ENCODE measurements at places on chromosomes 1 and 21.

DNA sequence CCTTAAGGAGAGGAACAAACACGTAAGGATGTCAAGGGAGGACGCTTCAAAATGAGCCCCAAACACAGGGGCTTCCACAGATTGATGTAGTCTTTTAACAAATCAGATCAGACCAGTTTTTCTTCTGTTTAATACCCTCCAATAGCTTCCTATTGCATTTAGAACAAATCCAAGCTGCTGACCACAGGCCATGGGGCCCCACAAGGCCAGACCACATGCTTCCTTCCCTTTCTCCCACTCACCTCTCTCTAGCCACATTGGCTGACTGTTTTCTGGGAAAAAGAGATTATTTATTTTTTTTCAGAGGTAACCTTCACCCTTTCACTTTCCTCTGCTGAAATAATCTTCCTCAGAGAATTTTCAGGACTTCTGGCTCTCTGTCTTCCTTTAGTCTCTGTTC, 380.6 kb downstream of the SIPA1L2 start:
- DNase-seq: no peak

DNA sequence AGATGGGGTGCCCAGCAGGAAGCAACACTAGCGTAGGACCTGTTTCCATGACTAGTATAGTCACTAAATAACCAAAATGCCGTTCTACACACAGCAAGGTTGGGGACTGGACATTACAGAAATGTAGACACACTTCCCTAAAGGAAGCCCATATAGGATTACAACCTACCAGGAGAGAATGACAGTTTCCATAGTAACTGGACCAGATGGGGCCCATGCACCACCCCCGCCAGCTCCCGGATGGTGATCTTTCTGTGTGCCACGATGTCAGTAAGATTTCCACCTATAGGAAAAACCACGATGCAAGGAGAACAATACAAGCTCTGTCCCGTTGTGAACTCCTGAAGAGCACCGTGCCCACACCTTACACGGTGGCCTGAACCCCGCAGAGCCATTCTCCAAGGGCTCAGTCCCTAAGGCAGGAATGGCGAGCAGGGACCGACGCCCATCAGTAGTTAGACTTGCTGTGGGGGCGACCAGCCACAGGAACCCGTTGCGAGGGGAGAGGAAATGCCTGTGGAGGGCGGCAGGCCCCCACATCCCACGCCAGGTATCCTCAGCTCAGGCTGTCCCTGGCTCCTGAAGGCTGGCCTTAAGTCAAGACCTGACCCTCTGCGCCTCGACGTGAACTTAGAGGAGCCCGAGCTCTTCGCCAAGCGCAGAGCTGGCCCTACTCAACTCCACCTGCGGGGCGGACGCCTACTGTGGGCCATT, 13.6 kb upstream of the CEP85 start:
- DNase-seq: no peak

GRCh38 chr1:241749945-241750695, 97.9 kb upstream of the EXO1 start:
- DNase-seq: no peak

- no peak for DNase-seq
Observed at GRCh38 chr1:241934201-241934848, 23.2 kb upstream of the BECN2 start.

DNA sequence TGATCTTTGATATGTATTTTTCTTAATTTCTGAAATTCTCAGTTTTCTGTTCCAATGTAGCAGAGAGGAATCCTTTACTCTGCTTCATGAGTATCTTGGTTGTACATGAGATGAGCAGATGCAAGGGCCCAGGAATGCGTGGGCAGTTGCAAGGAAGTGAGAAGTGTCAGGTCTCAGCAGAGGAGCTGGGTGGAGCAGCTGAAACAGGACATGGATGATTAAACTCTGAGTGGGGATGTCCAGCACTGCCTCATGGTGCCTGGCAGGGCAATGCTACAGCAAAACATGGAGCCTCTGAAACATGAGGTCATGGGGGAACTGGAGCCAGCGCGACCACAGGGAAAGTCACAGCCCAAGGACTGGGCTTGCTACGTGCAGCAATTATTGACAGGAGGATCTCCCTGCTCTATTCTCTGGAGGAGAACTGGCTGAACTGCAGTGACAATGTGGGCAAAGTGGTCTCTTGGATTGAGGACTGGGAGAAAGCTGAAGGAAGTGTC, 48.4 kb downstream of the COLGALT2 start:
- DNase-seq: no peak

DNA sequence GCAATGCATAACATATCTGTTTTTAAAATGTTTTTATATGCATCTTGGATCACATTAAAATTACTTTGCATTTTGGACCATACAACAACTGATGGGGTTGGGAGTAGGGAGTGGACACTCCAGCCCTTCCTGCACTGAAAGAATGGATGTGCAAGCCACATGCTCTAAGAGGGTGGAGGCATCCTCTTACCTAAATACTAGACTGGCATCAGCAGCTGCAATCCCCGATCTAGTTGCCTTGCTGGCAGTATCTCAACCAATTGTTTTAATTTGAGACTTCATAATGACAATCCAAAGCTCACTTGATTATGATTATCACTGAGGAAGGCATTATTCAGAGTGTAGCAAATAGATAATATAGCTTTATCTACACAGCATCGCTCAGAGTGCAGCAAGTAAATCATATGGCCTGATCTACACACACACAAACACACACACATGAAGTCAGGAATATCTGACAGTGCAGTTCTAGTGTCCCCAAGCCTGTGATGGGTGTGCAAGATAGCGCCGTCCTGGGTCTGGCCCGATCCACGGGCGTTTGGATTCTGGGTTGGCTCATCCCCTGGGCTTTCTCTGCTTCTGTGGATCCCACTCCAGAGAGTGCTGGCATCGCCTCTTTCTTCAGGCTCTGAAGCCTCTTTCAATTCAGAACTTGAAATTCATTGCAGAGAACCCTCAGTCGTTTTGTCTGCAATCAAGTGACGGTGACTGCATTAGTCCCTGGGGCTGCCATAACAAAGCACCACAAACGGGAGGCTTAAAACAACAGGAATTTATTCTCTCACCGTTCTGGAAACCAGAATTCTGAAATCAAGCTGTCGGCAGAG, 181.3 kb downstream of the ETS2 start:
- no peak for DNase-seq

GRCh38 chr1:44326024-44326701, 28.9 kb downstream of the ERI3 start:
- no peak for DNase-seq

- peak; percentile 31 for DNase-seq
Observed at GRCh38 chr1:28756846-28757245, 20.1 kb downstream of the YTHDF2 start.

DNA sequence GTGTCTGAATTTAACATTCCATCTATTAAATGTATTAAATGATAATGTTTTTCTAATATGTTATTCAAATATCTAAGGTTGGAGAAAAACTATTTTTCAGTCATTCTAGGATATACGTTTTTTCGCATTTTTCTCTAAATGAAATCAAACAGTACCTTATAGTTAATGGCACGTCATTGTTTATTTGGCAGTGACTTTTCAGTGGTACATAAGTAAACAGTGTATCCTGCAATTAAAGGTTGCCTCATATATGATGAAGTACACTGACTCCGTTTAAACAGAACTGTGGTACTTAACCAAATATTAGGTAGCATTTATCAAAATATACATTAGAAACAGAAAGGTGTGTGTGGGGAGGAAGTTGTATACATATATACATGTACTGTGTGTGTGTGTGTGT, 79.2 kb downstream of the EPS15 start:
- no peak for DNase-seq

DNA sequence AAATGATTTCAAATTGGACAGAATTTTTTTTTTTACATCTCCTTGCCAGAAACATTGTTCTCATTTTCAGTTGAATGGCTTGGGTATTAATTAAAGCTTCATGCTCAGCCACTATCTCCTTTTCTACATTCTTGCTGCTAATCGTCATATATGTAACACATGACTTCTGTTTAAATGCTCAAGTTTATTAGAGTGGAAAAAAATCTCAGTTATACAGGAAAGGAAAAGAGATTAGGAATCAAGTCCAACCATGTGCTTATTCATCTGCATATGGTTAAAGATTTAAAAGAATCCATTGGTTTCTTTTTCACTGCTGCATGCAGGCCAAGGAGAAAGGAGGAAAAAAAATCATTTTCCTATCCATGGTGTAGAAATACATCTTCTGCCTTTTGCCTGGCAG, 47.3 kb upstream of the CNN3 start:
- DNase-seq: no peak

- peak; percentile 87 for DNase-seq
Observed at GRCh38 chr1:23790696-23791515, at the start of gene LYPLA2. LYPLA2 (plus strand) TSS chr1:23791145; CDS start chr1:23792683, 1,538 bp downstream.

DNA sequence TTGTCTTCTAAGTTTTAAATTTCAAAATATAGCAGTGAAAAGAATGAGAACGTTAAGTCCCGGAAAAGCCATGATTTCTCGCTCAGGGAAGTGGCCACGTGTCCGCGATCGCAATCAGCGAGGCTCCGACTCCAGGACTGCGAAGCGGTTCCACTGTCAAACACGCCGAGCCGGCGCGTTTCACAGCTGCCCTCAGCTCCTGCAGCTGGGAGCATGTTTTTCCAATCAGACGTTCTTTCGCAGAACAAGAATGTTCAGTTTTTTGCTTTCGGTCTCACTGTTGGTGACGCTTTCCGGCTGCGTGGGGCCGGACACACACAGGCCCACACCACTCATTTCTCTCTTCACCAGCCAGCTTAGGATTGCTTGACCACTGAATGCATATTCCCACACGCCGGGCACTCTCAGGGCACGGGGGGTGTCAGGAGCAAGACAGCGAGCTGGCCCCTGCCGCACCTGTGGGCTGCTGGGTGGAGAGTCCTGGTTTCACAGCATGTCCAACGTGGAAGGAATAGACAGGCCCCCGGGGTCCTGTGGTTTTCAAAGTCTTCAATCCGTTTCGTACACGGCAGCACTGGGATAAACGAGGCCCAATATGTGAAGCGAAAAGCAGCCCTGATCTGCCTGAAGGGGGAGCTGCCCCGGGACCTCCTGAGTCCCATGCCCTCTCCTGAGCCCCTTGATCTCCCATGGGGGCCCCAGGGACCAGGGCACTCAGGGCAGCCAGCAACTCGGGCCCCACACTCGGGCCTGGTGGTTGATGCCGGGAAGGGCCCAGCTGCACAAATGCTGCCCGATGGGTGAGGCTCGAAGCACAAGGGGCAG, 47.3 kb upstream of the COL18A1 start:
- DNase-seq: no peak
